ENCODE measurements at places on chromosomes 12 and 14.
A peak's percentile ranks its signal among the peaks of the same experiment; 100 is the strongest.

GRCh38 chr14:24398293-24398652 is 530 bp upstream of the NYNRIN start:
- DNase-seq = no peak

DNA sequence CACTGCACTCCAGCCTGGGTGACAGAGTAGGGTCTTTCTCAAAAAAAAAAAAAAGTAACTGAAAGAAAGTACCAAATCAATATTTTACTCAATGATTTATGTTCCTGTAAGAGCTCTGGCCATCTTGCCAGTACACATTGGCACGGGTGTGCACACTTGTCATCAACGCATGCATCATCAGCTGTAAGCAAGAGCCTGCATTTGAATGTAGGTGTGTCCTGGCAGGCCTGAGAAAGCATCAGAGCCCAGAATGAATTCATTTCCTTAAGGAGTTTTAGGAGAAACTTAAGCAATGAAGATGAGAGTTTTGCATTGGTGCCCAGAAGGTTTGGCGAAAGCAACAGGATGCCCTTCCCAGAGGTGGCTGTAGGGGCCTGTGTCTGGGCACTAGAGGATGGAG is 88.5 kb upstream of the FZD10 start:
- no peak for DNase-seq

DNA sequence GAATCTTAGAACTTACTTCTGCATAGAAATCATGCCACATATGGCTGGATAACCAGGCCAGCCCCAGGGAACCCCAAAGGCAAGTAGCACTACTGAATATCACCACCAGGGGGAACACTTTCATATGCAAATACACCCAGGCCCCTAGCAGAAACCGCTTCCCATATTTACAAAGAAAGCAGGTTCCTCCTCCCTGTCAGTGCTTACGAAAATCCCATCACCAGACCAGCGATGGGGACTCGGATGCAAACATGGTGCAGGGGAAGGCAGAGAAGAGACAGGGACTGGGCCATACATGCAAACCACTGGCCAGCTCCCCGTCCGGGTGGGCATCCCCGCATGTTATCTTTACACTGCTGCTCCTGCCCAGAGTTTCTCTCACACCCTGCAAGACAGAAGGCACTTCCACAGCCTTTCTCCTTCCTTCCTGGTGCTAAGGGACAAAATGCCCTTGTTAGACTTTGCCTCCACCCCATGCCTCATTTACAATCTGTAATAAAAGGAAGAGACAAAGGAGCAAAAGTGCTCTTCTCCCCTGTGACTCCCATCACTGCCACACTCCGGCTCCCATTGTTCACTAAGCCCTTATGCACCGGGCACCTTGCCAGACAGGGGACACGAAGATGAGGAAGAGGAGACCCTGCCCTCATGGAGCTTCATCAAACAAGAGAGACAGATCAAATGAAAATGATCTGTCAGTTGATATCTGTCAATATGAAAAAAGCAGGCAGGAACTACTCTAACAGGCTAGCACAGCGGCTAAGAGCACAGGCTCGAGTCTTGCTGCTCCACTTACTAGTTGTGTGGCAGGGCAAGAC is 62.3 kb downstream of the PTPN21 start:
- peak; percentile 27 for DNase-seq

DNA sequence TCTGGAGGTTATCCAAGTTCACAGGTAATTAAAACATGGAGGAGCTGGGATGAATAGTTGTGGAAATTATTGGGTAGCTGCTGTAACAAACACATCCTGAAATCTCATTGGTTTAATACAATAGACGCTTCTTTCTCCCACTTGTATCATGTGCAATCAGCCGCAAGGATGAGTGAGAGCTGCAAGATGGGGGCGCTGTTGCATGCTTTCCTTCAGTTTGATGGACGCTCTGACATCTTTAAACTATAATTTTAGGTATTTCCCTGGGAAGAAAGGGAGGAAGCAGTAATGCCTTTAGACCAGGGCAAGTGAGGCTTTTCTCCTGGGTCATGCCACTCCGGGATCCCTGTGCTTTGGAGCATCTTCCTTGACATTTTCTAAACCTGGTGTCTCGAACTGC is 178.7 kb downstream of the PAWR start:
- no peak for DNase-seq

- no peak for DNase-seq
Measured at GRCh38 chr12:106132175-106133135, 6.3 kb downstream of the NUAK1 start.

DNA sequence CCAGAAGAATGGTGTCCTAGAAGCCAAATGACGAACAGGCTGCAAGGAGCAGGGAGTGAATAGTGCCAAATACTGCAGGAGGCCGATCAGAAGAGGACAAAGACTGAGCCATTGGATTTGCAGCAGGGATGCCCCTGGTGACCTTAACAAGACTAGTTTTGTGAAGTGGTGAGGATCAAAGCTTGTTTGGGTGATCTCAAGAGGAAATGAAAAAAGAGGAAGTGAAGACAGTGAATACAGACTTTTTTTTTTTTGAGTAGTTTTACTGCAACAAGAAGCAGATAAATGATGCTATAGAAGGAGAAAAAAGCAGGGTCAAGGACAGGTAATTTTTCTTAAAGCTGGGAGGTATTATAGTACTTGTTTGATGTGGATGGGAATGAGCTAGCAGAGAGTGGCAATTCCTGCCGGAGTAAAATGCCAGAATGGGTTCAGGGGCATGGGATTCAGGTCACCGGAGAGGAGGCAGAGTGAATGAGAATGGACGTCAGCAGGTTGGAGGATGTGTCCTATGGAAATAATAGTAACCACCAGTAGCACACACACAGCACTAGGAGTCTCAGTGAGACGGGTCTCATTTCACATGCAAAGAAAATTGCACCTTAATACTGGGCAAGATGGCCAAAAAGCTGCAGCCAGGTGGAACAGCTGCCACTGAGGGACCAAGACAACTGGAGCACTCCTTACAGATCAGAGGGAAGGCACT is 345.8 kb upstream of the CCDC196 start:
- DNase-seq = no peak

Data from stimulated activated CD4-positive, alpha-beta T cell treated with anti-CD3 and anti-CD28 coated beads, Interleukin-12 subunit alpha, Interleukin-12 subunit beta, amount 100 ng/mL, for 48 hours (primary cell).